ENCODE measurements at places on chromosomes 5 and 9. TPM values are rescaled to one million over a fixed set of nuclear protein-coding genes. Genes with fewer than 3 reads are reported as not detected.

TMEM161B gene
- 11.9 TPM for total RNA-seq

TBC1D2 gene
- 17.6 TPM for total RNA-seq

ABO gene
- total RNA-seq = not detected

SLC36A3 gene
- total RNA-seq = not detected

ENTREP1 gene
- 0.33 TPM for total RNA-seq

HSD17B4 gene
- total RNA-seq = 182 TPM

All from smooth muscle cell of the pulmonary artery (primary cell).